ENCODE measurements at places on chromosomes 11 and 22. TPM values are rescaled to one million over a fixed set of nuclear protein-coding genes. Genes with fewer than 3 reads are reported as not detected.

The OR8G1 gene
- not detected for total RNA-seq

The VPREB1 gene
- not detected for total RNA-seq

- DNase-seq: no peak
Observed at GRCh38 chr11:26470992-26471391, 101.1 kb downstream of the MUC15 start.

- DNase-seq: no peak
Observed at GRCh38 chr11:811446-812245, 1.9 kb downstream of the RPLP2 start.

GRCh38 chr11:35335226-35335625 lies 84.1 kb downstream of the SLC1A2 start:
- DNase-seq: no peak

- DNase-seq: no peak
Observed at GRCh38 chr11:118295199-118295598, 9.3 kb upstream of the CD3E start.

DNA sequence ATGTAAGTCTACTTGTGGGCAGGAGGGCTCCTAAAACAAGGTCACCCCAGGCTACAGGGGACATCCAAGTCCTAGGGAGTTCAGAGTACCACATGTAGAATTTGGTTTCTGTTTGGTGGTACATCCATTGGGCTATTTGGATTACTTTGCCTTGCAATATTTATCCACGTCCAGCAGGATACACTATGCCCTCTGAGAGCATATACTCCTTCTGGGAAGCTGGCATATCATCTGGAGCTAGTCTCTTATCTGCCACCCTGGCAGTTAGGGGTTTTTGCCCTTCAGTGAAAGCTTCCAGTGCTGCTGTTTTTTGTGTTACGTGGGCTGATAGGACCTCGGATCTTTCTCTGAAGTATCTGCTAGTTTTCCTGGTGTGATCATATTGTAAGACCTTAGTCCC lies 7.3 kb downstream of the LMO2 start:
- DNase-seq: no peak

DNA sequence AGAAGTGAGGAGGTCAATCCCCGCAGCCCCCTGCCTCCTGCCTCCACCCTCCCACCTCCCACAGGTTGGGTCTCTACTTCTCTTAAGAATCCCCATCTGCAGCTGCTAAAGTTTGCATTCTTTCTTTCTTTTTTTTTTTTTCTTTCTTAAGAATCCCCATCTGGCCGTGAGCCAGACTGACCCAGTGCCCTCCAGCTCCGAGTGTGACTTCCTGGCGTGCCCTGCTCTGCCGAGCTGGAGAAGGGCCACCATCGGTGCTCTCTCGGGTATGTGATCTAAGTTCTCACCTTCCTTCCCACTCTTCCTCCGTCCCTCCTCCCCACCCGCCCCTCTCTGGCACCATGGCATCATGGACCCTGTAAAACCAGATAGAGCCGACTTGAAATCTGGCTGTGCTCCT lies 66.7 kb upstream of the LMO1 start:
- no peak for DNase-seq

DNA sequence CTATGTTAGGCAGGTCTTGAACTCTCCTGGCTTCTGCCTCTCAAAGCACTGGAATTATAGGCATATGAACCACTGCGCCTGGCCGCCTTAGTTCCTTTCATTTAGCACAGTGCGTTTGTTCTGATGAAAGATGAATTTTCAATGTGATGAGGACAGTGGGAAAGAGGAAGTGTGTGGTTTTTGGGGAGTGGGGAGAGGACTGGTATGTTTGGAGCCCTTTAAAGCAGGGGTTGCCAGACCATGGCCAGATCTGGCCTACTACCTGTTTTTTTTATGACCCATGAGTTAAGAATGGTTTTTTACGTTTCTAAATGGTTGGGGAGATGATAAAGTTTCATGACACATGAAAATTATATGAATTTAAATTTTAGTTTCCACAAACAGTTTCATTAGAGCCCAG lies 12.5 kb downstream of the ATXN10 start:
- DNase-seq: peak; percentile 10

- DNase-seq: no peak
Observed at GRCh38 chr22:22908941-22909604, 21.5 kb downstream of the IGLL5 start.

GRCh38 chr11:6202041-6202440 lies 3.0 kb downstream of the OR52W1 start:
- no peak for DNase-seq

Measured in PC-3 (cell line).